ENCODE measurements at places on chromosomes 7 and 10.

GRCh38 chr7:20296444-20296843, 34.3 kb upstream of the ITGB8 start:
- no peak for DNase-seq

DNA sequence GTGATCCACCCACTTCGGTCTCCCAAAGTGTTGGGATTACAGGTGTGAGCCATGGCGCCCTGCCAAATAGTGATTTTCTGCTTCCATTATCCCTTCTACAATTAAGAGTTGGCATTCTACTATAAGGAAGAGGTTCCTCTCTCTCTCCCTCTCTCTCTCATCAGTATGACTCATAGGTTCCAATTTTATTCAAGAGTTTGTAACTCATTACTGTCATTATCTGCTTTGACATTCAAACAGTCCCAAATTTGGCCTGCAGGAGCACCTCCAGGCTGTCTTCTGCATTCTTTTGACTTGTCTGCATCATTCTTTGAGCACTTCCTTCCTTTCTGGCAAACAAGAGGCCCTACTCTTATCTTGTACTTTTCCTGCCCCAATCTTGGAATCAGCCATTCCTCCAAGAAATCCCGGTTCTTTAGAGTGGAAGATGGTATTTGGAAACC, 33.2 kb upstream of the CALU start:
- DNase-seq: peak; percentile 44

- no peak for DNase-seq
Measured at GRCh38 chr7:30896036-30896435, 15.6 kb upstream of the AQP1 start.

DNA sequence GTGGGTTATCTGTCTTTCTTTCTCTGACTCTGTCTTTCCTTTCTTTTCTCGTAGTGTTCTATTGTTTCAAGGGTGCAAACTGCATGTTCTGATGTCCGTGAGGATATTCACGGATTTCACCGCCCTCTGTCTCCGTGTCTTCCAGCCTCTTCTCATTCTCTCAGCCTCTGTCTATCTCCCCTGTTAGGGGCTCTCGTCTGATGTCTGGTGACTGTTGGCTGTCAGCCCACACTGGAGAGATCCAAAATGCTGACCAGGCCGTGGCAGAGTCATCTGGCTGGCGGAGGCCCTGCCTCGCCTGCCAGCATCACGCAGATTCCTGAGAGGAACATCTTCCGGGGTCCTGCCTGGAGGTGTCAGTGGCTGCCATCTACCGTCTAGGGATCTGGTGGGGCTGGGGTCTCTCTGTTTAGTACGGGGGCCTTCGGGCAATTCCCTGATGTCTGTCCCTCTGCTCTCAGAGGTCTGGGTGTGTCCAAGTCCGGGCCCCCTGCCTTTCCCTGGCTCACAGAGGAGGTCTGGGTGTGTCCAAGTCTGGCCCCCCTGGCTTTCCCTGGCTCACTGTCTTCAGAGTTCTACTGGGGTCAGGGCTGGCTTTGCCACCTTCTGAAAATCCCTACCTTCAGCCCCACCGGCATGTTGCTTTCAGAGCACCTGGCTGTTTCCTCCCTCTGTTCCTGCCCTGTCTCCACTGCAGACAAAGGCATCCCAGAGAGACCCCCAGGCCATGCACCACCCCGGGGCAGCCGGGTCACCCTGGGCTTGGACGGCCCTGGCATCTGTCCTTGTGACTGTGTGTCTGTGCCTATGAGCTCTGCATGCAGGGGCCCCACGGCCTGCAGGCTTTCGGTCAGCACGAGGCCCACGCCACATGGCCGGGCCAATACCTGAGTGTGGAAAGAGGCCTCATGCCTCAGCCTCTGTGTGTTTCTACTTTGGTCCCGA, 14.0 kb upstream of the SCART1 start:
- no peak for DNase-seq

- DNase-seq: no peak
Measured at GRCh38 chr10:80496555-80497172, 41.0 kb upstream of the SH2D4B start.

- no peak for DNase-seq
Measured at GRCh38 chr7:45980973-45981372, 59.9 kb upstream of the IGFBP3 start.

GRCh38 chr7:85205754-85206153, 18.9 kb upstream of the SEMA3D start:
- no peak for DNase-seq

- no peak for DNase-seq
Measured at GRCh38 chr7:50347693-50348092, 43.2 kb downstream of the IKZF1 start.

DNA sequence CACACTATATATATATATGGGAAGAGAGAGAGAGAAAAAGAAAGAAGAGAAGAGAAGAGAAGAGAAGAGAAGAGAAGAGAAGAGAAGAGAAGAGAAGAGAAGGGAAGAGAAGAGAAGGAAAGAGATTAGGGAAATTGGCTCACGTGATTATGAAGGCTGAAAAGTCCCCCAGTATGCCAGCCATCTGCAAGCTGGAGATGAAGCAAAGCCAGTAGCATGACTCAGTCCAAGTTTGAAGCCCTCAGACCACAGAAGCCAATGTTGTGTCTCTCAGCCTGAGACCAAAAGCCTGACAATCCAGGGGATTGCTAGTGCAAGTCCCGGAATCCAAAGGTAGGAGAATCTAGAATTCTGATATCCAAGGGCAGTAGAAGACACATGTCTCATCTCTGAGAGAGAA, 206.3 kb upstream of the PRSS1 start:
- DNase-seq: no peak

DNA sequence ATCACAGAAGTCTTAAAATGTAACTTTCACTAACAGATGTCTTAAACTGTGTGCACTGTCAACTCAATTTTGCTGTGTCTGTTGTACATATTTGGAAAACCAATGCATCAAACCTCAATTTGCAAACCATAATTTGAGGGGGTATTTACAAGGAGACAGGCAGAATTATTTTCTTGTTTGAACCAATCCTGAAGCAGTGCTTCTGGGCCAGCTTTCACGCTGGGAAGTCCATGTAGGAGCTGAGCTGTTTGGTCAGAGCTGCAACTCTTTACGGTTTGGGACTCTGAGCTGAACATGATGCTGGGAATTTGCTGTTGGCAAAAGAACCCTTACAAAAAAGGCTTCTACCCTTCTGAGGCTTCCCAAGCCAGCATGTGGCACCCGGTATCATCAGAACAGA, 43.2 kb upstream of the EPC1 start:
- no peak for DNase-seq

DNA sequence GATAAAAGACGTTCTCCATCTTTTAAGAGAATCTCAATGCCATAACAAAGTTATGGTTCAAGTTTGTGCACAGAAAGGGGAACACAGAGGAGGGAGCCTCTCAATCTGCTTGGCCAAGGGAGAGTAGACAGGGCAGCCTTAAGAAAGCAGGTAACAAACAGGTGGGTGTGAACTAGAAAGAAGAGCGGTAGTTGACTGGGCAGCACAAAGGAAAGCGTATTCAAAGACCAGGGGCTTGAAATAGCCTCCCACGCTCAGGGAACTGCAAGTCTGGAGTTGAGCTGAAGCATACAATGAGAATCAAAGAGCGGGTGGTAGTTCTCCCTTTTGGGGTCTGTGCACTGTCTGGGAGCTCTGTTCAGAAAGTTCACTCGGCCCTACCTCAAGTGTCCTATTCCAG, 18.9 kb upstream of the MACC1 start:
- DNase-seq: no peak

DNA sequence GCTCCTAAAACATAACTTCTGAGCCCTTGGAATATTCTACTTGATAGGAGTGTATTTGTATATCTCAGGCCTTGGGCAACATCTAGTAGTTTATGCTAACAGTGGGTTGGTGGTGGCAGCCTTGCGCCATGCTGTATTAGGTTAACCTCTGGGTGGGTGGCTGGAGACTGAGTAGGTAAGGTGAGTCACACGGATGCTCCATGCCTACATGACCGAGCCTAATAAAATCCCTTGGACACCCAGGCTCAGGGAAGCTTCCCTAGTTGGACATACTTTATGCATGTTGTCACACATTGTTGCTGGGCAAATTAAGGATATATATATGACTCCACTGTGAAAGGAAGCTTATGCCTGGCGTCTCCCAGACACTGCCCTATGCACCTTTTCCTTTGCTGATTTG, 6.0 kb upstream of the DAGLB start:
- no peak for DNase-seq

All from SK-N-MC (cell line).